ENCODE measurements at places on chromosomes 3 and 15.

DNA sequence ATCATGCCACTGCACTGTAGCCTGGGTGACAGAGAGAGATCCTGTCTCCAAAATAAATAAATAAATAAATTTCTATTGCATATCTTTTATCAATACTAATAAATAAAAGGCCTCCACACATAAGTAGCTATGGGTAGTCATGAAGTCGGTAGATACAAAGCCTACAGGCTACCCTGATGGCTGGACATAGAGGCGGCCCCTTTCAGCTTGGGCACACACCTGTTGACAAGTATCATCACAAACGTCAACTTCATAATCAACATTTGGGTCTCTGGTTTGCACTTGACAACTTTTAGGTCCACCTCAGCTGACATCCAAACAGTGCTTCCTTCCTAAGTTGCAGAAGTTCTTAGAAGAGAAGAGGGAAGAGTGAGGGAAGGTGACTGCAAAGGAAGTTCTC is 53.4 kb downstream of the ITGA11 start:
- DNase-seq = no peak

DNA sequence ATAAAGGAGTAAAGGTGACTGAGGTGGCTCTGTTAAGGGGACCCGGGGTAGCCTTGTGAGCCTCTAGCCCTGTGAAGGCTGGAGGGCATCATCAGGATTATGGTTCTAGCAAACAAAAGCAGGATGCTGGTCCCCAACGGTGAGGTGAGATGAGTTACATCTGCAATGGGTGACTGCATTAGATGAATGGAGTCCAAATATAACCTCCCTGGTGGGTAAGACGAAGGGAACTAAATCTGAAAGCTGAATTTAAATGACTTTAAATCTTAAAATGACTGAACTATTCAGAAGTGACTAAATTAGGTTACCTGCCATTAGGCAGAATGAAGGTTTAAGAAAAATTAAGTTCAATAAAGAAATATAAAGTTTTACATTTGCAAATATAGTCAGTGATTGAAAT is 4.6 kb upstream of the HLTF start:
- DNase-seq = no peak

DNA sequence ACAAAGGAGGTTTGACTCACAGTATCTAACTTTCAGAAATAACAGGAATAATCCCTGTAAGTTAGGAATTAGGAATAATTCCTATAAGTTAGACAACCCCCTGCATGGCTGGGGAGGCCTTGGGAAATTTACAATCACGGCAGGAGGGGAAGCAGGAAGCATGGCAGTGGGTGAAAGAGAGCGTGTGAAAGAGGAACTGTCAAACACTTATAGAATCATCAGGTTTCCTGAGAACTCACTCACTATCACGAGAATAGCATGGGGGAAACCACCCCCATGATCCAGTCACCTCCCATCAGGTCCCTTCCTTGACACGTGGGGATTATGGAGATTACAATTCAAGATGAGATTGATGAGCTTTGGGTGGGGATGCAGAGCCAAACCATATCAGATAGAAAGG is 385.5 kb downstream of the IL20RB start:
- no peak for DNase-seq

DNA sequence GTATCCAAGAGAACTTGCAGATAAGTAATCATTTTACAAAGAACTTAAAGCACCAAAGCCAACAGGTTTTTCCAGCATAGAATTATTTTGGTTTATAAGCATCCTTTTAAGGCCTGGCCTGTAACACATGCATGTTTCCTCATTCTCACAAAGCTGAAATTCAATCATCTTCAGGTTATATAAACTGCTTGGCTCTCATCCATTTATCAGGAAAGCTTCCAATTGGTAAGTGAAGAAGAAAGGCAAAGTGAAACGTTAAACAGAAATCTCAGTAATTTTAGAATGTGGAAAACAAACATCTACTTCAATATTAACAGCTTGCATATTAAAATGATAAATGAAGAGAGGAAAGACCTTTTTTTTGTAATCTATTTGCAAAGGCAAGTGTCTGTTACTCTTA is 1.6 kb downstream of the SERP1 start:
- DNase-seq = no peak

GRCh38 chr3:46866720-46867549 is 3.7 kb upstream of the MYL3 start:
- DNase-seq = peak; percentile 45

- DNase-seq = no peak
These were observed 74.8 kb upstream of the IL12A start for GRCh38 chr3:159913712-159914414.

DNA sequence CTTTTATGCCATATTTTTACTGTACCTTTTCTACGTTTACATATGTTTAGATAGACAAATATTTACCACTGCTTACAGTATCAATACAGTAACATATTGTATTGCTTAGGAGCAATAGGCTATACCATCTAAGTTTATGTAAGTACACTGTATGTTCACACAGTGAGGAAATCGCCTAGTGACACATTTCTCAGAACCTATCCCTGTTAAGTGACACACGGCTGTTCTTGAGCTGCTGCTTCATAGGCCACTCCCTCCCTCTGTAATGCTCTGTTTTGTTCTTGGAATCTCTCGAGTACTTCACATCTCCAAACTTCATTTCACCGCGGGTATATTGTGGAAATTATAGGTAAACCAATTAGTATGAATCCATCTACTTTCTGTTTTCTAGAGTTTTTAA is 13.4 kb upstream of the SELENOT start:
- DNase-seq = no peak

DNA sequence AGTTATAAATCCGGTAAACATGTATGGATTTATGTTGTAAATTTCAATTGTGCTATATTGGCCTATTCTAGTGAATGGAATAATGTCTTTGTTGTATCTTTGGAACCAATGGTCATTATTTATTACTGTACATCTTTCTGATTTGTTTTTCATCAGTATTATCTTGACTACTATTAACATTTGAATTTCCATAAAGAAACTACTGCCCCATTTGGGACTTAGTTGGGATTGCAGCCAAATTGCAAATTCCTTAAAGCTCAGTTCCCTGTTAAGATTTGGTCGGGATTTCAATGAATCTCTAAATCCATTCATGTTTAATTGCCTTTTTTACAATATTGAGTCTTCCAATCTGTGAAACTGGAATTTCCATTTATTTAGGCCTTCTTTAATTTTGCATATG is 822.4 kb upstream of the CADM2 start:
- DNase-seq = no peak

- no peak for DNase-seq
These were observed 910.6 kb downstream of the NTRK3 start for GRCh38 chr15:87345961-87346360.

DNA sequence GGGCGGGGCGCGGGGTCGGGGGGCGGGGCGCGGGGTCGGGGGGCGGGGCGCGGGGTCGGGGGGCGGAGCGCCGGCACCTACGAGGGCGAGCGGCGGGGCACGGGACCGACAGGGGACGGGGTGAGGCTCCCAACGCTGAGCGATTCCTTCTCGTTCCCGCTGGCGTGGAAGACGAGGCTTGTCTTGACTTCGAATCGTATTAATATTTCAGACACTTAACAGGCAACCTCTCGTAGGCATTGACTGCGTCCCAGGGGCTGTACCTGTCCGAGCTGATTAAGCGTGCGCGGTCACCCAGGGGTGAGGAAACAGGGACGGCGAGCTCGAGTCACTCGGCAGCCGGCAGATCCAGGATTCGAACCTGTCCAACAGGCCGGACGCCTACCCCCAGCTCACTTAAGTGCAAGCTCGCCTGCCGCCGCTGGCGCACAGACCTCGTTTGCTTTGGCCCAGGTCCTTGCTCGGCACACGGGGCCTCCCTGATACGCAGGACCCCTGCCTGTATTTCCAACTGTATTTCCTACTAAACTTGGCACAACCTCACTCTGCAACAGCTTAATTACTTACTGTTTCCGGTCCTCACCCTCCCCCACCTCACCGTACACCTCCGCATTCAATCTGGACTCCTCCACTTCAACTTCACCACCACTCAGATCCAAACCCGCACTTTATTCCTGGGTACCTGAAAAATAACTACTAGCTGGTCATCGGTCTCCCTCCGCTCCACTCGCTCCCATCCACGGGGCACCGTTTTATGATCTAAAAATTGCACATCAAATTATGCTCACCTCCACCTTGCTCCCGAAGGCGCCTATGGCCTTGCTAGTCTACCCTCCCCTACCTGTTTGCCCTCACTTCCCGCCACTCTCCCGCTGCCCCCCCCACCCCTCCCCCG is 722 bp upstream of the ZXDC start:
- peak; percentile 44 for DNase-seq

GRCh38 chr3:46667061-46667621 is 26.3 kb downstream of the ALS2CL start:
- no peak for DNase-seq

DNA sequence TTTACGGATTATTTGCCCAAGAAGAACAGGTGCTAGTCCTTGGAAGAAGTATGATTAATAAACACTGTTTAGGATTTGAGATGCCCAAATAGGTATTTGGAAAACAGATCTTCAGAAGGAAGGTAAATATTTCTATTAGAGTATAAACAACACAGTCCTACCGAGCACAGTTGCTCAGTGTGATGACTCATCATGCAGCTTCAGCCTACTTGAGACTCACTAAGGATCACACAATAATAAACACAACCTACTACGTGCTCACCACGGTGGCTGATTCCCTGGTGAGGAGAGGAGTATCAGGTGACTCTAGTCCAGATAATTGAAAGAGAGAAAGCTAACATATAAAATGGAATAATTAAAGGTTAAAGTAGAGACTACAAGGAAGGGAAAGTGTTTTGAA is 72.0 kb downstream of the PDZRN3 start:
- no peak for DNase-seq

DNA sequence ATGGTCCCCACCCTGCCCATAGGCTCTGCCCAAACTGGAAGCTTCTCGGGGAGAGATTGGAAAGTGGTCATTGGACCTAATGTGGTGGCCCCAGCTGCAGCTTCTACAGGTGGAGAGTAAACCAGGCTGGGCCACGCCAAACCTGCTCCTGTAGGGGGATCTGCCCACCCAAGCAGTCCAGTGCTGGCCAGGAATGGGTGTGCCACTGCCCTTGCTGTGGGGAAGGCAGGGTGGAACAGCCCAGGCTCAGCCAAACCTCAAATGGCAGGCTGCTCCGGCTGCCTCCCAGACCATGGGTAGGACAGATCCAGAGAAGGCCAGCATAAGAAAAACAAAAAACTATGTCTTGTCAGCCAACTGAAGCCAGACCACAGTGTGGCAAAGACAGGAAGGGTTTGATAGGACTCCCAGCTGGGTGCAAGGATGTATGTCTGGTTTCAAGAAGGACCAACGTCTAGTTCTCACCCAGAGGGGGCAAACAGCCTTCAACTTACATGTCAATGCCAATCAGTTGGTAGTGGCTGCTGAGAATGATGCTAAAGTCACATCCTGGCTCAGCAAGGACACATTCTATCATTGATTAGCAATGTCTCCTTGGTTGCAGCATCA is 267.3 kb downstream of the UACA start:
- DNase-seq = no peak

- DNase-seq = no peak
These were observed 54.6 kb upstream of the GALNT15 start for GRCh38 chr3:16119887-16120286.

DNA sequence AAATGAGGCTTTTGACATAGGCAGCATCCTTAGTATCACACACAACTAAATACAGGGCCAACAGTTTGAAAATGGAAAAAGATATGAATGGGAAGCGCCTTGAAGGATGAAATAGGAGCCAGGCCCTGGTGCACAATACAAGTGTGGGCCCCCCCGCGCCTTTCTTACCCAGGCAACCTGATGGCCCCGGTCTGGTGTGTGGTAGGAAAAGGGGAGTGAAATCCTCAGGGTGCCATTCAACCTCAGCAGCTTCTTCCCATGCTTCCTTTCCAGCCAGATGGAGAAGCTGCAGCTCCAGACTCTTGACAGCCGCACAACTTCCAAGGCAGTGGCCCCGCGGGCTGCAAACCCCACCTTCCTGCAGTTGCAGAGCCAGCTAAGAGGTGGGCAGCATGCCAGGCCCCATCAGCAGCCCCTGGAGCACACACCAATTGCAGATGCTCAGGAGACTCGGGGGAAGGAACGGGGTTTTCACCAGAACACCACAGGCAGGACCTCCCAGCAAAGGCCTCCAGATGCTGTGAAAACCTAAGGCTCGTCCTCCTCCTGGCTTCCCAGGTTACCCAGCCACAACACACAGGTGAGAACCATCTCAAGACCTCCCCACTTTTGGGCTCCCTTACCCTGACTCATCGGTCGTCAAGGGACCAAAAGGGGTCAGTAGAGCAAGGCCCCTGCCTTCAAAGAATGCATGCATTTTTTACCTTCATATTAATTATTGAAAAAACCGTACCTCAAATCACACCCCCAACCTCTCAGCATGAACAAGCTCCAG is 101.6 kb downstream of the CPN2 start:
- DNase-seq = no peak

- no peak for DNase-seq
These were observed 297.2 kb downstream of the FHIT start for GRCh38 chr3:60954048-60954447.

DNA sequence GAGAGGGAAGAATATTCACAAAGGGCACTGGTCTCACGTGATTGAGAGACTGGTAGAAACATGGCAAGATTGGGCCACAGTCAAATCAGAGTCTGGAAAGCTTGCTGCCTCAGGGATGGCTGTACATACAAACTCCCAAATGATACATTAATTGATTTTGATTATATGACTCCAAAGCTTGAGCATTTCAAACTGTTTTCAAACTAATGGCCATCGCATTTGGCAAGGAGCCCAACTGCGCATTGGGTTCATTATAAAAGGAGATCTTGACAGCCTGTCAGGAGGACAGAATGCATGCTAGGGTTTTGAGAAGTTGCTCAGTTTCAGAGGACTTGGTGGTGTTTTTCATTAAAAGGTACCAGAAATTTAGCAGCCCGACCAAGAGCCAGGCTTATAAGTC is 117.7 kb downstream of the PTPRG start:
- no peak for DNase-seq

DNA sequence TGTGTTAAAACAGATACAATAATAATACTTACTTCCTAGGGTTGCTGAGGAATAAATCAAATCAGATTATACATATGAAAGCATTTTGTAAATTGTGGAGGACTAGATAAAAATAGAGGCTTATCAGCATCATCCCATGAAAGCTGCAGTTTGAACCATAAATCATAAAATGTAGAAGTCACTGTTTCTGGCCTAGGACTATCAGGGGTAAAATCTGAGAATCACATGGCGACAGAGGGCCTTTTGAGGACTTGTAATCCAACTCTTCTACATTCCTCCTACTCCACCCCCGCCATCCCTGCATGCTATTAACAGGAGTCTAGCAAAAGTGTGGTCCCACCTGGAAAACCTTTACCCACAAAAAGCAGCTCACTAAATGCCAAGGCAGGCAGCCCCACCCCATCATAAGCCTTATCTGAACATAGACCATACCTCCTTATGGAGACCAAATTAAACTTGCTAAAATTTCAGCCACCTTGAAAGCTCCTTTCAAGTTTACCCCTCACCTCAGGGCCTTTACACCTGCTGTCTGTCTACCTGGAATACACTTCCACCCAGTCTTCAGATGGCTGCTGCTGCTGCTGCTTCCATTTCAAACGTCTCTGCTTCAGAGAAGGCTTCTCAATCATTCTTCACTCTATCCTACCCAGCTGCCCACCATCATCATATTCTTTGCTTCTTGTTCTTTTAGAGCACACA is 11.5 kb downstream of the MB21D2 start:
- no peak for DNase-seq

Measured in central memory CD8-positive, alpha-beta T cell (primary cell).